Endothelial cell of umbilical vein (primary cell): ENCODE measurements at places on chromosomes 13 and 19. TPM values are rescaled to one million over a fixed set of nuclear protein-coding genes. Genes with fewer than 3 reads are reported as not detected.

Gene CA11
- 2.6 and 4.7 TPM in 2 replicates for polyA plus RNA-seq

Gene ZNF329
- polyA plus RNA-seq = 2.7 and 3.0 TPM in 2 replicates

Gene SIAH3
- 0.02 and 0.03 TPM in 2 replicates for polyA plus RNA-seq

GRCh38 chr19:40758491-40758890 is 7.5 kb downstream of the SNRPA start:
- DNase-seq = no peak

GRCh38 chr19:35109395-35110112 is 6.1 kb upstream of the FXYD3 start:
- no peak for DNase-seq

DNA sequence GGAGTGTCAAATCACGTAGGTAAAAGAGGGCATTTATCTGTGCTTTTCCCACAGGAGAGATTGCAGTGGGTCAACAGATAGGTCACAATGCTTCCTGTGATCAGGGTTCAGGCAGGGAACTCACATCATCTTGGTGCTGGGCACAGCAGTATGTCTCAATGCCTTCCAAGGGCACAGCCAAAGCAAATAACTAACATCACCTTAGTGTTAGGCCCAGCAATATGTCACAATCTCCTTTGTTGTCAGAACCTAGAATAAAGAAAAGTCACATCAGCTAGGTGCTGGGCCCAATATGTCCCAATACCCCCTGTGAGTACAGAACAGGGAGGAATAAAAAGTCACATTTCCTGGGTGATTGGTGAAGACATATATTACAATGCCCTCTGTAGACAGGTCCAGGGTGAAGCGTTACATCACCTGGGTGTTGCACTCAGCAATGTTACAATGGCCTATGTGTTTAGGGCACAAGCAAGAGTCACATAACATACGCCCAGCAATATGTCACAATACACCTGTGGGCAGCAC is 11.4 kb upstream of the ZNF724 start:
- DNase-seq = no peak
